B cell (primary cell): ENCODE measurements at places on chromosomes 13 and 19. TPM values are rescaled to one million over a fixed set of nuclear protein-coding genes. Genes with fewer than 3 reads are reported as not detected.

- DNase-seq: no peak
- H3K4me3 ChIP-seq: no peak overlapping the region
- H3K4me1 ChIP-seq: no peaks in the 10 kb centered on the region
- no peak overlapping the region for H3K27ac ChIP-seq
Observed at GRCh38 chr13:28485996-28486543, 8.9 kb downstream of the FLT1 start.

The PCDH9 gene
- total RNA-seq: 21.2 and 21.8 TPM in 2 replicates

- H3K4me3 ChIP-seq: no peak overlapping the region
- H3K27me3 ChIP-seq: no peaks in the 10 kb centered on the region
- peaks cover 27% of the 10 kb centered on the region for H3K4me1 ChIP-seq
- DNase-seq: peak; percentile 5
Observed at GRCh38 chr13:94239135-94239534, 240.3 kb downstream of the DCT start.

DNA sequence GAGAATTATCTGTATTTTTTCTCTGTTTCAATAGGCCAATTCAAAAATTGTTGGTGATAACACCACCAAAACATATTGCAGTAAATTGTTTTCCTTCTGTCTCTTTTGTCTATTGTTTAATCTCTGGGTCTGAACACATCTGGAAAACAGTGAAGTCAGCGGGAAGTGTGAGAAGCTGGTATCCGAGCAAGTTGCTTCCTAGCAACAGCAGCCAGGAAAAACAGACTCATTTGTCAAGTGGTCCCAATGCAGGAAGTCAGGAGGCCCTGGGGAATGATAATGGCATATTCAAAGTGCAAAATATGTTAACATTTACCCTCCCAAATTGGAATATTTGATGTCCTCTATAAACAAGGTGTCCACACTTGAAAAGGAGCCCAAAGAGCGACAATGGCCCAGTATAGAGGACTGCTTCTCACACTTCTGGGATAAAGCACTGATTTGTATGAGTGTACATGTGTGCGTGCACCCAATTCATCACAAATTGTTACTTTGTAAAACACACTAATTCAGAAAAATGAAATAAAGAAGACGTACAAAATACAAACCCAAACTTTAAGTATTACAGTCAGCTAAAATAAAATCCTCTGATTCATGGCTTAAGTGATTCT is 515.0 kb downstream of the TBC1D4 start:
- H3K4me3 ChIP-seq: no peak overlapping the region
- no peak for DNase-seq

The NECTIN2 gene
- 0.32 TPM in 1 of 2 replicates, not detected in the other for total RNA-seq

The NALCN gene
- total RNA-seq: not detected in 2 replicates

DNA sequence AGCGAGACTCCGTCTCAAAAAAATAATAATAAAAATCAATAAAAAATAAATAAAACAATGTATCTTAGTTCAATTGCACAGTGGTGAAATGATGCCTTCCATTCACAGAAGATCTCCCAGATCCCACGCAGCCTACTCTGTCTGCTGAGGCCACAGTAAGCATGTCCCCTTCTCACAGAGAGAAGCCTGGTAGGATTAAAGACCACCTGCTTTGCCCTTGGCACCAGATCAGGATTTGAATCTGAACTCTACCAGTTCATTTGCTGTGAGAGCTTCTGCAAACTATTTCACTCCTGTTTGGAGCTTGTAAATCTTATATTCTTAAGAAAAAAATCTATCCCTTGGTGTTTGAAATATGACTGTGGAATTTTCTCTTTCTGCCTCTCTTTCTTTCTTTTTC is 2.2 kb upstream of the SLC7A1 start:
- H3K36me3 ChIP-seq: no peaks in the 10 kb centered on the region
- no peak for DNase-seq
- H3K4me1 ChIP-seq: peaks cover 9% of the 10 kb centered on the region
- no peak overlapping the region for H3K4me3 ChIP-seq
- H3K27me3 ChIP-seq: no peaks in the 10 kb centered on the region
- no peak overlapping the region for H3K27ac ChIP-seq

The HSD17B14 gene
- 2.9 and 5.1 TPM in 2 replicates for total RNA-seq

- H3K4me3 ChIP-seq: no peak overlapping the region
- no peak overlapping the region for H3K27ac ChIP-seq
- no peaks in the 10 kb centered on the region for H3K36me3 ChIP-seq
- no peak for DNase-seq
- no peaks in the 10 kb centered on the region for H3K4me1 ChIP-seq
Observed at GRCh38 chr13:54356849-54357248, 1328.2 kb downstream of the OLFM4 start.

DNA sequence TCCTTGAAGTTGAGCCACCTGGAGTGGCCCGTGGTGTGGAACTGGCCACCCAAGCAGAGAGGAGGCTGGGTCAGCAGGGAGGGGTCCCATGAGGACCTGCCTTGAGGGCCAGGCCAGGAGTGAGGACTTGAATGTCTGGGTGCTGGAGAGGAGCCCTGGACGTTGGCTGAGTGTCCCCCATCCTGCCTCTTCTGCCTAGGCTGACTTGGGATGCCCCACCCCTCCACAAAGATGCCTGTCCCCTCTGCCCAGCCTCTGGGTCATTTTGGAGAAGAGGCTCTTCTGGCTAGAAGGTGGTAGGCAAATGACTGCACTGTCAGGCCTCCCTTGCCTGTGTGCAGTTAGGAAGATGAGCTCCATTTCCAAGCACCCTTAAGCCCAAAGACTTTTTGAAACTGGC is 1.7 kb downstream of the SSBP4 start:
- peaks cover 53% of the 10 kb centered on the region for H3K4me1 ChIP-seq
- no peak overlapping the region for H3K27ac ChIP-seq
- peaks cover 31% of the 10 kb centered on the region for H3K27me3 ChIP-seq
- no peaks in the 10 kb centered on the region for H3K36me3 ChIP-seq
- H3K4me3 ChIP-seq: no peak overlapping the region

The SYNE4 gene
- total RNA-seq: 2.4 and 3.4 TPM in 2 replicates

- H3K4me3 ChIP-seq: peak overlapping the region; percentile 63
- no peaks in the 10 kb centered on the region for H3K27me3 ChIP-seq
- H3K27ac ChIP-seq: peak overlapping the region; percentile 90
Observed at GRCh38 chr19:511101-511851, 4.0 kb downstream of the TPGS1 start.

GRCh38 chr19:16649734-16650133 is 10.2 kb downstream of the SMIM7 start:
- H3K4me1 ChIP-seq: no peaks in the 10 kb centered on the region
- H3K27ac ChIP-seq: no peak overlapping the region
- H3K4me3 ChIP-seq: no peak overlapping the region
- no peak for DNase-seq
- H3K27me3 ChIP-seq: no peaks in the 10 kb centered on the region

The SIX5 gene
- 2.1 and 2.4 TPM in 2 replicates for total RNA-seq

GRCh38 chr19:53785196-53785889 is 38.8 kb downstream of the NLRP12 start:
- no peaks in the 10 kb centered on the region for H3K4me1 ChIP-seq
- H3K27me3 ChIP-seq: no peaks in the 10 kb centered on the region
- no peak for DNase-seq
- H3K27ac ChIP-seq: no peak overlapping the region
- H3K36me3 ChIP-seq: no peaks in the 10 kb centered on the region

DNA sequence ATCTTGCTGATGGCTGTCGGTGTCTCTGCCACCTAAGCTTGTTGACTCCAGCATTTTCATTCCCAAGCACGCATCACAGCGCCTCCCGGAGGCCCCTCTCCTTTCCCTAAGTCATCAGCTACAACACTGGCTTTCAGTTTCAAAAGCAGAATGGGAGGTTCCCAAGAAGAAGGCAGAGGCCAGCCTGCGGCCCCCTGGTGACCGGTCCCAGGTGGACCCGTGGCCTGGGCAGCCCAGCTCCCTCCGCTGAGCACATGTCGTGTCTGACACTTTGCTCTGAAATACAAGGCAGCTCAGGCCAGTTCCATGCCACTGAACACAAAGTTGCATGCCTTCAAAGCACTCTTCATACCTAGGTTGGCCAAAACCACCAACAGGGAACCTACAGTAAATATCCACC is 8.5 kb downstream of the MLLT1 start:
- no peak overlapping the region for H3K27ac ChIP-seq
- no peaks in the 10 kb centered on the region for H3K36me3 ChIP-seq
- no peaks in the 10 kb centered on the region for H3K27me3 ChIP-seq
- H3K4me3 ChIP-seq: no peak overlapping the region

- DNase-seq: no peak
- H3K4me3 ChIP-seq: no peak overlapping the region
- H3K27me3 ChIP-seq: no peaks in the 10 kb centered on the region
- no peaks in the 10 kb centered on the region for H3K36me3 ChIP-seq
Observed at GRCh38 chr13:40241125-40241798, 425.2 kb downstream of the FOXO1 start.

DNA sequence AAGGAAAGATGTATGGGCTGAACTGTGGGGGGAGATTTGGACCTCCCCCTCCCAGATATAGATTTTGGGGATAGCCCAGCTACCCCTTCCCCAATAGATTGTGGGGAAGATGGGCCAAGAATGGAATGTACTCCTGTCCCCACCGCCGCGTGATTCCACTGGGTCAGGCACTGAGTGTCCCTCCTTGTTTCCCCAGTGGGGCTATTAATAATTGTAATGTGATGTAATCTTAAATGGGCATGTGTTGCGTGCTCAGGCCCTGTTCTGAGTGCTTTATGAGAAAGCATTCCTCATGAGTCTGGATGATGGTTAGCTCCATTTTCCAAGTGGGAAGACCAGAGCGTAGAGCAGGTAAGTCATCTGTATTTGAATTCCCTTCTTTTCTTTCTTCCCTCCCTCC is 1.4 kb downstream of the PSMD8 start:
- H3K4me1 ChIP-seq: peaks cover 17% of the 10 kb centered on the region
- DNase-seq: no peak
- H3K27ac ChIP-seq: no peak overlapping the region
- no peaks in the 10 kb centered on the region for H3K27me3 ChIP-seq
- peak overlapping the region; percentile 70 for H3K4me3 ChIP-seq
- H3K36me3 ChIP-seq: no peaks in the 10 kb centered on the region

The RAB11B gene
- total RNA-seq: 126 and 130 TPM in 2 replicates

- no peaks in the 10 kb centered on the region for H3K27me3 ChIP-seq
- no peaks in the 10 kb centered on the region for H3K4me1 ChIP-seq
- DNase-seq: no peak
- H3K27ac ChIP-seq: no peak overlapping the region
Observed at GRCh38 chr13:107690181-107690580, 525.2 kb downstream of the LIG4 start.

The NPAS1 gene
- total RNA-seq: 1.1 TPM in 2 replicates

GRCh38 chr13:114328034-114328433 is 13.7 kb downstream of the CHAMP1 start:
- DNase-seq: no peak
- H3K36me3 ChIP-seq: peaks cover 40% of the 10 kb centered on the region
- H3K27me3 ChIP-seq: no peaks in the 10 kb centered on the region
- H3K27ac ChIP-seq: no peak overlapping the region
- no peak overlapping the region for H3K4me3 ChIP-seq
- no peaks in the 10 kb centered on the region for H3K4me1 ChIP-seq

- no peaks in the 10 kb centered on the region for H3K27me3 ChIP-seq
- H3K27ac ChIP-seq: no peak overlapping the region
- peak; percentile 62 for DNase-seq
- H3K4me3 ChIP-seq: no peak overlapping the region
- peaks cover 8% of the 10 kb centered on the region for H3K36me3 ChIP-seq
- peaks cover 16% of the 10 kb centered on the region for H3K4me1 ChIP-seq
Observed at GRCh38 chr13:108227651-108228272, 9.6 kb downstream of the ABHD13 start.

- DNase-seq: no peak
- no peaks in the 10 kb centered on the region for H3K36me3 ChIP-seq
- no peak overlapping the region for H3K27ac ChIP-seq
- H3K27me3 ChIP-seq: no peaks in the 10 kb centered on the region
- no peaks in the 10 kb centered on the region for H3K4me1 ChIP-seq
Observed at GRCh38 chr13:59111751-59112171, 1052.0 kb downstream of the DIAPH3 start.

DNA sequence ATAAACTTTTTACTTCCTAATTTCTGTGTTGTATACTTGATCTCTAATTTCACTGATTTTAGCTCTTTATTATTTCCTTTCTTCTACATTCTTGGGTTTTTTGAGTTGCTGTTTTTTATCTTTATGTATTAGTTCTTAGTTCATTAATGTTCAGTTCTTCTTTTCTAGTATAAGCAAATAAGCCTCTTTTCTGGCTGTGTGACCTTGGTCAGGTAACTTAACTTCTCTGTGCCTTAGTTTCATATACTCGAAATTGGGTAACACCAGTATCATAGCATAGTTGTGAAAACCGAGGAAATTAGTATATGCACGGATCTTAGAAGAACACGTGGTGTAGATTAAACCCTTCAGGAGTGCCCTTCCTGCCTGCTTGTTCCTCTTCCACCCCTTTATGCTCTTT is 130.2 kb upstream of the C1QTNF9B start:
- H3K36me3 ChIP-seq: no peaks in the 10 kb centered on the region
- no peak for DNase-seq
- no peak overlapping the region for H3K4me3 ChIP-seq
- H3K27ac ChIP-seq: no peak overlapping the region

DNA sequence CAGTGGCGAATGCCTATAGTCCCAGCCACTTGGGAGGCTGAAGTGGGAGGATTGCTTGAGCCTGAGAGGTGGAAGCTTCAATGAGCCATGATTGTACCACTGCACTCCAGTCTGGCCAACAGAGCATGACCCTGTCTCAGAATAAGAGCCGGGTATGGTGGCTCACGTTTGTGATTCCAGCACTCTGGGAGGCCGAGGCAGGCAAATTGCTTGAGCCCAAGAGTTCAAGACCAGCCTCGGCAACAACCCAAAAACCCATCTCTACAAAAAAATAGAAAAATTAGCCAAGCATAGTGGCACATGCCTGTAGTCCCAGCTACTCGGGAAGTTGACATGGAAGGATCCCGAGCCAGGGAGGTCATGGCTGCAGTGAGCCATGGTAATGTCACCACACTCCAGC is 5.3 kb upstream of the NECTIN2 start:
- no peaks in the 10 kb centered on the region for H3K27me3 ChIP-seq
- H3K4me1 ChIP-seq: peaks cover 11% of the 10 kb centered on the region
- H3K36me3 ChIP-seq: no peaks in the 10 kb centered on the region

DNA sequence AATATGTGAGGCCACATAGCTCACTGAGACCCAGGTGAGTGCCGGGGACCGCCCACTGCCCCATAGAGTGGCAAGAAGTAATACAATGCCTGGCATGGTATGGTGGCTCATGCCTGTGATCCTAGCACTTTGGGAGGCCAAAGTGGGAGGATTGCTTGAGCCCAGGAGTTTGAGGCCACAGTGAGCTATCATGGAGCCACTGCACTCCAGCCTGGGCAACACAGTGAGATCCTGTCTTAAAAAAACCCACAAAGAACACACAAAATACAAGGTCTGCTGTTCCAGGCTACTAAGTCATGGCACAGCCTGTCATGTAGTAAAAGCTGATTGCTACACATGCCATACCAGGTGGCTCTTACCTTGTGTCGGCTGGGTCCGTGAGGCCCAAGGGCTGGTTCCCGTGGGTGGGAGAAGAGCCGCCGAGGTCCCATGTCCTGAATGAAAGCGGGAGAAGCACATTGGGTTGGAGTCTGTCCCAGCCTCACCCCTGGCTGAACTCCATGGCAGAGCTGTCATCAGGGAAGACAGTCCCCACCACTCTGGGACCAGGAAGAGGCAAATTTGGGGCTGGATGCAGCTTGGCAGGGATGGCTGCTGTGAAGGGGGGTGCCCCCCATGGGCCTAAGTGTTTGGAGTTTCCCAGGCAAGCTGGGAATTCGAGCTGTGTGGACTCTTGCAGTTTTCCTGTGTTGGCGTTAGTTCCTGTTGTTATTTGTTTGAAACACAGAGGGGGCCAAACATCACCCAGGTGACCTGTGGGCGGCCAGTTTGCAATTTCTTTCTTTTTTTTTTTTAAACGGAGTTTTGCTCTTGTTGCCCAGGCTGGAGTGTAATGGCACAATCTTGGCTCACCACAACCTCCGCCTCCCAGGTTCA is 3.2 kb upstream of the FDX2 start:
- no peak overlapping the region for H3K4me3 ChIP-seq
- DNase-seq: no peak
- H3K36me3 ChIP-seq: peaks cover 46% of the 10 kb centered on the region
- H3K27ac ChIP-seq: no peak overlapping the region
- H3K4me1 ChIP-seq: peaks cover 6% of the 10 kb centered on the region

The ZNF560 gene
- total RNA-seq: not detected in 2 replicates
